ENCODE measurements at places on chromosomes 4 and X.

- no peak overlapping the region for H3K4me3 ChIP-seq
- no peaks in the 10 kb centered on the region for H3K27me3 ChIP-seq
- DNase-seq = no peak
- no peaks in the 10 kb centered on the region for H3K36me3 ChIP-seq
- no peaks in the 10 kb centered on the region for H3K4me1 ChIP-seq
These were observed 25.1 kb downstream of the SLIT2 start for GRCh38 chr4:20276848-20277247.

DNA sequence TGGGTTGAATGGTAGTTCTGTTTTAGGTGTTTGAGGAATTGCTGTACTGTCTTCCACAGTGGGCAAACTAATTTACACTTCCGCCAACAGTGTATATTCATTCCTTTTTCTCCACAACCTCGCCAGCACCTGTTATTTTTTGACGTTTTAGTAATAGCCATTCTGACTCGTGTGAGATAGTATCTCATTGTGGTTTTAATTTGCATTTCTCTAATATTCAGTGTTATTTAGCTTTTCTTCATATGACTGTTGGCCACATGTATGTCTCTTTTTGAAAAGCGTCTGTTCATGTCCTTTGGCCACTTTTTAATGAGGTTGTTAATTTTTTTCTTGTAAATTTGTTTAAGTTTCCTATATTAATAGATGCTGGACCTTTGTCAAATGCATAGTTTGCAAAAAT is 26.9 kb upstream of the WDR17 start:
- H3K4me3 ChIP-seq = no peak overlapping the region
- no peaks in the 10 kb centered on the region for H3K4me1 ChIP-seq
- DNase-seq = no peak
- no peaks in the 10 kb centered on the region for H3K36me3 ChIP-seq
- H3K27me3 ChIP-seq = no peaks in the 10 kb centered on the region
- H3K27ac ChIP-seq = no peak overlapping the region

DNA sequence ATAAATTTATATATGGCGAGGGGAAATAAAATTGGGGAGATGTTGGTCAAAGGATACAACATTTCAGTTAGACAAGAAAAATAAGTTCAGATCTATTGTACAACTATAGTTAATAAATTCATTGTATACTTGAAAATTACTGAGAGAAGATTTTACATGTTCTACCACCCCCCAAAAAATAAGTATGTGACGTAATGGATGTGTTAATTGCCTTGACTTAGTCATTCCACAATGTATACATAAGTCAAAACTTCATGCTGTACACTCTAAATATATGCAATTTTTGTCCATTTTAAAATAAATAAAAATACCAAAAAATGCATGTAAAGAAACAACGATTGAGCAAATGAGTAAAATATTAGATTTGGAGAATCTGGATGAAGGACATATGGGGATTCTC is 1.8 kb downstream of the USP11 start:
- no peak for DNase-seq
- peak overlapping the region; percentile 99 for H3K27ac ChIP-seq
- H3K27me3 ChIP-seq = no peaks in the 10 kb centered on the region

- H3K27ac ChIP-seq = no peak overlapping the region
- H3K4me1 ChIP-seq = no peaks in the 10 kb centered on the region
- H3K4me3 ChIP-seq = no peak overlapping the region
- DNase-seq = no peak
These were observed 48.2 kb downstream of the EVC2 start for GRCh38 chr4:5660185-5660584.

GRCh38 chr4:15601862-15602261 is 53.3 kb downstream of the FBXL5 start:
- no peak overlapping the region for H3K27ac ChIP-seq
- H3K4me1 ChIP-seq = no peaks in the 10 kb centered on the region
- no peak overlapping the region for H3K4me3 ChIP-seq
- H3K27me3 ChIP-seq = no peaks in the 10 kb centered on the region

DNA sequence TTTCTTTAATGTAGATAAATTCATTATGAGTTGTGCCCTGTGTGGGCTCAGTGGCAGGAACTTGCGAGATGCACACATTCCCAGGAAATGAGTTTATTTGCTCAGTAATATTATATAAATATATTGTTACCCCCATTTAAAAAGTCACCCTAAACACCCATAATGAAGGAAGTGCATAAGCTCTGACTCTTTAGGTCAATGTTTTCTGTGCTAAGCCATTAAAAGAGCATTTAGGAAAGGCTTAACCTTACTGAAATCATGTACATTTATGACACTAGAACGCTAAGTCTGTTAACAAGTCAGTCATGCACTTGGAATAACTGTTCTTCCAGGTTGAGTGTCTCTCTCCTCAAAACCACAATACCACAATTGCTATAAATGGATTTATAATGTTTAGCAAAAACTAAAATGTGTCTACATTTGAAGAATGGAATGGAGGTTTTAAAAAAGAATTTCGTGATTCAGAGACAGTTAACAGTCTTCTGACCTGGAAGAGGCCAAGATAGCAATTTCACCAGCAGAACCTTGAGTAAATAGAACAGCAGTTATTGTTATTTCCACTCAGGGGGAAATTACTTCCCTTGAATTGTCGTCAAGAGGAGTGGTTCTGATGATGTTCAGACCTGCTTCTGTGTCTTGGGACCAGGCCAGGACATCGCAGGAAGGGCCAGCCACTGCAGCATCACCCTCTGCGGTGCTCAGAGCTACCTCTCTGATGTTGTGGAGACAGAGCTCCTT is 91.1 kb upstream of the VEGFC start:
- H3K4me3 ChIP-seq = no peak overlapping the region
- no peaks in the 10 kb centered on the region for H3K27me3 ChIP-seq
- H3K36me3 ChIP-seq = no peaks in the 10 kb centered on the region
- DNase-seq = no peak
- H3K4me1 ChIP-seq = no peaks in the 10 kb centered on the region

DNA sequence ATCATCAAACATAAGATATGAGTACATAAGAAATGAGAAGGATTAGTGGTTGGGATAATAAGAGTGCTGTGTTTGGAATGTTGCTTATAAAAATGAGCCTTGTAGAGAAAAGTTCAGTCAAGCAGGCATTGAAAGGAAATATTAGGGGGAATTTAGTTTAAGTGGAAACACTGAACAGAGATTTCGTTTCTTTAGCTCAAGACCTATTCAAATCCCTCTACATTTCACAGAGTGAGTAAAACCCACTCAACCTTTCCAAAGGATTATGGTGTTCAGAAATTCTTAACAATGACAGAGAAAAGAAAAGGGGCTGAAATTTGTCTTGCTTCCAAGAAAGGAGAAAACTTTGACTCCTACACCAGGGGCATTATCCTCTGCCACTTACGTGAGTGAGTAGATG is 1072.4 kb upstream of the LCORL start:
- H3K27me3 ChIP-seq = no peaks in the 10 kb centered on the region
- no peaks in the 10 kb centered on the region for H3K4me1 ChIP-seq
- H3K27ac ChIP-seq = no peak overlapping the region
- DNase-seq = no peak

DNA sequence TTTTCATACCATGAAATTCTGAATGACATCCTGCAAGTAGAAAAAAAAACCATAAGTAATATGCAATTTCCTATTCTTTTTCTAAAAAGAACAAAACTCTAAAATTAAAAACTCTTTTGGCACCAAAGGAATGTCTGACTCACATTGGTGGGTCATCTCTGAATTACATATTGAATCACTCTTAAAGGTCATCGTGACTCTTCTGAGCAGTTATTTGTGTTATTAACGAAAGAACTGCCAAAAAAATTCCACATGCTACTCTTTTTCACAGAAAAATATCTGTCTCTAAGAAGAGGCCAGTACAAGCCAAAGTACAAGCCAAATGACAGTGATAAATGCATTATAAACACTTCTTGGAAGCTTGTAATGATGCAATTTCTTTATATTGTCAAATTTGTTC is 282.2 kb downstream of the GUCY2F start:
- DNase-seq = no peak
- H3K27ac ChIP-seq = no peak overlapping the region
- no peaks in the 10 kb centered on the region for H3K36me3 ChIP-seq
- no peak overlapping the region for H3K4me3 ChIP-seq
- H3K4me1 ChIP-seq = no peaks in the 10 kb centered on the region
- H3K27me3 ChIP-seq = no peaks in the 10 kb centered on the region

GRCh38 chr4:16617435-16617834 is 281.0 kb downstream of the LDB2 start:
- no peak overlapping the region for H3K4me3 ChIP-seq
- no peak for DNase-seq
- no peaks in the 10 kb centered on the region for H3K36me3 ChIP-seq
- no peaks in the 10 kb centered on the region for H3K27me3 ChIP-seq

- H3K4me3 ChIP-seq = no peak overlapping the region
- H3K27ac ChIP-seq = peak overlapping the region; percentile 86
- no peaks in the 10 kb centered on the region for H3K36me3 ChIP-seq
These were observed 20.5 kb downstream of the PAGE2 start for GRCh38 chrX:55109306-55109705.

GRCh38 chr4:151876381-151876988 is 115.7 kb upstream of the GATB start:
- H3K4me1 ChIP-seq = no peaks in the 10 kb centered on the region
- H3K36me3 ChIP-seq = no peaks in the 10 kb centered on the region
- H3K4me3 ChIP-seq = no peak overlapping the region
- no peak for DNase-seq
- H3K27ac ChIP-seq = no peak overlapping the region
- H3K27me3 ChIP-seq = no peaks in the 10 kb centered on the region

GRCh38 chr4:76955182-76955581 is 5.6 kb downstream of the SEPTIN11 start:
- H3K36me3 ChIP-seq = no peaks in the 10 kb centered on the region
- H3K4me3 ChIP-seq = no peak overlapping the region
- no peak for DNase-seq
- no peaks in the 10 kb centered on the region for H3K27me3 ChIP-seq

GRCh38 chr4:117968606-117969005 is 65.7 kb upstream of the NDST3 start:
- DNase-seq = no peak
- no peaks in the 10 kb centered on the region for H3K36me3 ChIP-seq
- H3K27me3 ChIP-seq = no peaks in the 10 kb centered on the region
- H3K4me1 ChIP-seq = no peaks in the 10 kb centered on the region
- no peak overlapping the region for H3K27ac ChIP-seq

DNA sequence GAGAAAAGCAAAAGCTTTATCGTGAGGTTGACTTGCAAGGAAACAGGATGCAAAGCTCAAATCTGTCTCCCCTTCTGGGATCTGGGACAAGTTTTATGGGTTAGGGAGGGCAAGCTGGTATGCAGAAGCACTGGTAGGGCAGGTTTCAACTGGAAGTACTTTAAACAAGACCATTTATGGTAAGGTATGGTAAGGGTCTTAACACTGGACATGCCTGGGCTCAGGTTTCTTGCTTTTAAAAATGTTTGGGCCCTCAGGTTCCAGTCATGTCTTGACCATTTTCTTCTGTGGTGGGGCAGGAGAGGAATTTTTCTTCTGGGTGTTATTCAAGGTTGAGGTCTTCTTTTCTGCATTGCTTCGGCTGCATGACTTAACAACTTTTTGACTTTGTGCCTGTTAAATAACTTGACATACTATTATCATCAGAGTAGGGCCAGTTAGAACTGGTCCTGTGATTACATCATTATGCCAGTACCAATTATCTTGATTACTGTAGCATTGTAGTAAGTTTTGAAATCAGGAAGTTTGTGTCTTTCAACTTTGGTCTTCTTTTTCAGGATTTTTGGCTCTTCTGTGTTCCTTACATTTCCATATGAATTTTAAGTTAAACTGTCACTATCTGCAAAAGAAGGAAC is 33.7 kb downstream of the CD38 start:
- H3K27me3 ChIP-seq = no peaks in the 10 kb centered on the region
- peak; percentile 44 for DNase-seq
- H3K4me1 ChIP-seq = peaks cover 7% of the 10 kb centered on the region
- no peak overlapping the region for H3K4me3 ChIP-seq
- no peaks in the 10 kb centered on the region for H3K36me3 ChIP-seq

DNA sequence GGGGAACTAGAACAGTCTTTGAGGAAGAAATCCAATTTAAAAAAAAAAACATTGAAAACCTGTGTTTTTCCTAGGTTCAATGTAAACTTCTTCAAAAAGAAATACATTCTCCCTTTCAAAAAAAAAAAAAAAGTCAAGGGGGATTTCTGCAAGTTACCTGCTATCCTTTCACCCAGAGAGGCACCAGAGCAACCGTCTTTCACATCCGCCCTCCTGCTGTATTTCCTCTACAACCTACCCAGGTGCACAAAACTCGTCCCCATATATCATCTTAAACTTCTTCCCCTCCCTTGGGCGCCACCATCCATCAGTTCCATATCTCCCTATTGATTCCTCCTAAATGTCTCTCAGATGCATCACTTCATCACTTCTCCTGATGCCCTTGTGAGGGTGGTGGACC is 74.5 kb downstream of the NR3C2 start:
- no peak overlapping the region for H3K27ac ChIP-seq
- no peaks in the 10 kb centered on the region for H3K4me1 ChIP-seq
- no peak for DNase-seq
- no peak overlapping the region for H3K4me3 ChIP-seq

DNA sequence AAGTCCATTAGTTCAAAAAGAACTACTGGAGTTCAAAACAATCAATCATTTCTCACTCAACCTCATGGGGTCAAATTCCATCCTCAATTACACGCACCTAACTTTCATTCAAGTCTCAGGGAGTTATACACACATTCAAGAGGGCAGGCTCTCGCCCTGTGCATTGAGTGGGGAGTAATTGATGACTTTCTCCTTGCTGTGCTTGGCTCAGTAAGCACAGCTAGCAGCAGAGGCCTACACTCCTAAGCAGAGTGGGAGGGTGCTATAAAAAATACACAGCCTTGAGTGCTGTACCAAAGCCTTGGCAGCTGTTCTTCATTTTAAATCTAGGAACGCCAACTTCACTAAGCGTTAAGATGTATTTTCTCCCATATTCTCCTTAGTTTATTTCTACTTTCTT is 958.3 kb upstream of the ADGRL3 start:
- no peak overlapping the region for H3K27ac ChIP-seq
- no peak overlapping the region for H3K4me3 ChIP-seq
- no peak for DNase-seq
- no peaks in the 10 kb centered on the region for H3K27me3 ChIP-seq

DNA sequence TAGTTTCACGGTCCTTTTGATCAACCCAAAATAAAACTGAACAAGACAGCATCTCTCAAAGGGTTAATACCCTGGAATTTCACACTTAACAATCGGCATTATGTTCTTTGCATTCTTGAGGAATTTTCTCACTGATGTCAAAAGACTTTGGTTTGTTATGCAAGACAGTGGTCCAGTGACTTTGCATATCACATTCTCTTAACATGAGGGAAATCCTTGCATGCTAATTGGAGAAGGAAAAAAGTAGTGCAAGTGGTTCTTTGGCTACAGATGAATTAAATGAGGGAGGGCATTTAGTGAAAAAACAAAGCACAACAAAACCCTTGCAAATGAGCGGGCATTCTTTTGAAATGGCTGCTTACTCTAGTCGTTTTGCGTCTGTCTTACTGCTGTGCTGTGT is 105.1 kb upstream of the LIMCH1 start:
- H3K4me1 ChIP-seq = peaks cover 53% of the 10 kb centered on the region
- no peak overlapping the region for H3K4me3 ChIP-seq
- no peaks in the 10 kb centered on the region for H3K27me3 ChIP-seq
- DNase-seq = peak; percentile 45
- no peaks in the 10 kb centered on the region for H3K36me3 ChIP-seq
- peak overlapping the region; percentile 90 for H3K27ac ChIP-seq

Data from Caco-2 (cell line).